Activated CD4-positive, alpha-beta T cell treated with anti-CD3 and anti-CD28 coated beads for 24 hours (primary cell): ENCODE measurements at places on chromosomes 7 and 10.

DNA sequence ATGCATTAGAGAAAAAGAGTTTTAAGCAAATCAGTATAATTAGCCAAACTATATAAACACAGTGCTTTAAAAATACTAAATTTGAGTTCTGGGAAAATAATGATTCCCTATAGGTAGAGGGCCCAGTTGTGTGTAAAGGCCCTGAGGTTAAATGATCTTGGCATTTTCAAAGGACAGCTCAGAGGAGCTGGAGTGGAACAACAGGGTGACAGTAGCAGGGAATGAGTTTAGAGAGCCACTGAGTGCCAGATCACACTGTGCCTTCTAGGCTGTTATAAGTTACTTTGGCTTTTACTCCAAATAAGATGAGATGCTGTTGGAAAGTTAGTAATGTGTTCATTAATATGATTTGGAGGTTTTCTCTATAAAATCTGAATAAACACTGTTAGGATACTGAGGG is 34.6 kb downstream of the VWDE start:
- no peak for DNase-seq

DNA sequence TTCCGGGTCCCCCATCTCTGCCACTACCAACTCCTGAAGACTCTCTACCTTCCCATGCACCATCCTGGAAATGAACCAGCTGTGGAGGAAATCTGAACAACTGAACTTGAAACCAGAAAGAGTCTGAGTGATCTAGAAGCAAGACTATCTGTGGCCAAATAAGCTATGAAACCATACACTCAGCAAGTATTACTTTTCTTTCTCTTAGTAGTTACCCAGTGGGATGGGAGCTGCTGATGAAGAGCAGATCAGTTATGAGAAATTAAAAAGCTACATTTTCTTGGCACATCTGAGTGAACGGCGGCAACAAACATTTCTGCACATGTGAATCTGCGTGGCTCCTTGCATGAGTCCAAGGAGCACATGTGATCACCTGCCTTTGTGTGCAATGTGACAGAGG is 31.6 kb upstream of the AGK start:
- DNase-seq = no peak

DNA sequence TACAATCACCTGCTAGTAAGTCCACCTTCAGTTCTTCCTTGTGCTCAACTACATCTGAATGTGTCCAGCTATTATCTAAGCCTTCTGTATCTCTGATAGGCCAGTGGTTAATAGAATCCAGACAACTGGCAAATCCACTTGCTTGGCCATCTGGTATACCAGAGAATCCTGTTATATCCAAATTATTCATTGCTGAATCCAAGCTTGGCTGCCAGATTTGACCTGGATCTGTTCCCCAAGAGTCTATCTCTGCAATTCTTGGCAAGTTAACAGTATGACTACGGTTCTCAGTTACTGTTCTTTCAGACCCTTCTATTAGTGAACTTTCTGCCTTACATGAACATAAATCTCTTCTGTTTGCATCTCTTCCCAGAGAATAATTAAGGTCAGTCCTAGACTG is 154.6 kb upstream of the TARP start:
- DNase-seq = no peak

GRCh38 chr7:115217373-115217772 is 295.5 kb downstream of the MDFIC start:
- DNase-seq = no peak

- DNase-seq = no peak
These were observed 71.3 kb downstream of the AP3M1 start for GRCh38 chr10:74079028-74079935.

DNA sequence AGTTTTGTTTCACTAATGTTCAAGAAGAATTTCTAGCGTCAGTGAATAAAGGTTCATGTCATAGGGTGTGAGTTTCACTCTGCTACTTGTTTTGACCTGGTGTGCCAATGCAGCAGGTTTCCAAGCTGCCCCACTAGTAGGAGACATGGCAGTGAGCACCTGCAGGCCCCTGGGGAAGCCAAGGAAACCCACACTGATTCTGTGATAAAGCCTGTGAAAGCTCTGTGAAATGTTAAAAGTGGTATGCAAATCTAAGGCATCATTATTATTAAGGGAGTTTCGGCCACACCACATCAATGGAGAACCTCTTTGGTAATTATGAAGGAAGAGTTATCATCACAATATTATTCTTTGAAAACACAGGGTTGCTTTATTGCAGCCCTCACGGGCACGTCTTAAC is 46.4 kb downstream of the ABCB5 start:
- no peak for DNase-seq

DNA sequence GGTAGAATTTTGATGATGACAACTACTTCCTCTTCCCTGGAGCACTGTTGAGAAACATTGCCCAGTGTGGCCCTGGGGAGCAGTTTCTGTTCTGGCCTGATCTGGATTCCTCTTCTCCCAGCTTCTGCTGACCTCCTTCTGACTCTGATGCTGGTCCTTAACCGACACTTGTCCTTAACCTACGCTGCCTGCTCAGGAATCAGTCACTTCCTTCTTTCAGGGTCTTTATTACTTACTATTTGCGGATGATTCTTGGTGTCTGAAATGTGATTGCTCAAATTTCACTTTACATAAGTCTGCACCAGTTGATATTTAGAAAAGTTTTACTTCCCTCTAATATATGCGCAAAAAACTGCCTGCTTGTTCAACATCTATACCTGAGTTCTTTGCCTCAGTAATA is 164.1 kb downstream of the PTEN start:
- DNase-seq = no peak

GRCh38 chr10:78953113-78953798 is 115.5 kb upstream of the ZMIZ1 start:
- no peak for DNase-seq

- DNase-seq = no peak
These were observed 57.8 kb upstream of the FZD1 start for GRCh38 chr7:91206361-91206960.

DNA sequence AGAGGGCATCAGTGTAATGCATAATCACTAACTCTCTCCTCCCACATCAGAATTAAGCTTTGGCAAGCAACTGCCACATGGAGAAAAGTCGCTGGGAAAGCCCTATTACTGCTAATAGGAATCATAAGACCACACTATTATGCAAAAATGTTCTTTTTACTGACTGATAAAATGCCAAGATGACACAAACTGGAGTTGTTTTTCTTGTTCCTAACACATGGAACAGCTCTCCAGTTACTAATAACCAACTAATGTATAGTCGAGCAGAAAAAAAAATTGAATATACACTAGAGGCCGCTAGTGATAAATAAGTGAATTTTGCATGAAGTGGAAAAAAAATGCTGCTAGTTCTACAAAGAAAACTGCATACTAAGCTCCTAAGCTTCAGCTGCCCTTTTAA is 165.6 kb downstream of the TPK1 start:
- DNase-seq = no peak

GRCh38 chr10:82969405-82969804 is 1094.4 kb downstream of the NRG3 start:
- DNase-seq = no peak

DNA sequence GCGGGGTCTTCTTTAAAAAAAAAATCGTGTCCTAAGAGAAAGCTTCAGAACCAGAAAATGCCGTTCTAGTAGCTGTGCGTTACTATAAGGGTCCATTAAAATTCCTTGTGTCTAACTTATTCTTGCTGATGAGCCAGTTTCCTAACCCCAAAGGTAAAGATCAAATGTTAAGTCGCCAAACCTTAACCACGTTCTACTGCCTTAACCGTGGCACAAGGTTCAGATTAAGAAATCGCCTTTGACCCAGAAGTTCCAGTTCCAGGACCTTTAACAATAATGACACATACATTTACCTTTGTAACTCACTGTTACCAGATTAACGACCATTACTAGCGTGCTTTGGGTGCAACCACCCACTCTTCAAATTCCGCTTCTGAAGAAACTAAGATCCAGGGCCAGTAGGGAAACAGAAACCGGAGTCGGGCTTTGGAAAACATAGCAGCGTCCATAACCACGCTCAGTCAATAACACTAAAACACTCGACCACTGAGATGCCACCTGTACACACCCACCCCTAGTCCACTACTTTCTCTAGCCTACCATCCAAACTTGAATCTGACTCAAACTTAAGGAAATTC is 620 bp downstream of the BET1 start:
- DNase-seq = no peak

GRCh38 chr7:142892951-142893350 is 7.4 kb upstream of the TRPV6 start:
- DNase-seq = no peak

- DNase-seq = no peak
These were observed 65.9 kb upstream of the CC2D2B start for GRCh38 chr10:95841661-95842498.

DNA sequence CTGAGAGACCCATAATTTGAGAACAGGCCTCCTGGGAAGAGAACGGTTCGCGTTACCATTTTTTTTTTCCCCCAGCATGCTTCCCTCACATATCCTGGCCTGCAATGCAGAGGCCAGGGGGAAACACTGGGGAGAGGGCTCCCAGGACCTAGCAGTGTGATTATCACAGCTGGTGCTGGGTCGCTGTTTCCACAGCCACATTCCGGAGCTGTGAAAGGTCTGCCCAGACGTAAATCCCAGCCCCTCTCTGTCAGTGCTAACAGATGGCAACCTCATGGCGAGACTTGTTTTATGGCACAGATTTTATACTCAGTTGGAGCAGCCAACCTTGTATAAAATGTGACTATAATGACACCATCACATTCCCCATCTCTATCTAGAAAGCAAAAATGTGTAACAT is 150.5 kb downstream of the PLXDC2 start:
- no peak for DNase-seq

DNA sequence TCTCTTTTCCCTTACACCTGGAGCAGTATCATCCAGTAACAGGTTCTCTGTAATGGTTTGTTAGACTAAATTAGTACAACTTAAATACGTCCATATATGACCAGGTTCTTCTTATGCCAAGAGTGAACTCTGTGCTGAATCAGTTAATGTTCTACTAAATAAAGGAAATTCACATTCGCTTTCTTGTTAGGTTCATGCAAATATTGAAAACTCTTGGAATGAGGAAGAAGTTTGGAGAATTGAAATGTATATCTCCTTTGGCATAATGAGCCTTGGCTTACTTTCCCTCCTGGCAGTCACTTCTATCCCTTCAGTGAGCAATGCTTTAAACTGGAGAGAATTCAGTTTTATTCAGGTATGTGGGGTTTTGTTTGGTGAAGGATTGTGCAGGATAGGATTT is 15.3 kb upstream of the CFAP69 start:
- DNase-seq = no peak

DNA sequence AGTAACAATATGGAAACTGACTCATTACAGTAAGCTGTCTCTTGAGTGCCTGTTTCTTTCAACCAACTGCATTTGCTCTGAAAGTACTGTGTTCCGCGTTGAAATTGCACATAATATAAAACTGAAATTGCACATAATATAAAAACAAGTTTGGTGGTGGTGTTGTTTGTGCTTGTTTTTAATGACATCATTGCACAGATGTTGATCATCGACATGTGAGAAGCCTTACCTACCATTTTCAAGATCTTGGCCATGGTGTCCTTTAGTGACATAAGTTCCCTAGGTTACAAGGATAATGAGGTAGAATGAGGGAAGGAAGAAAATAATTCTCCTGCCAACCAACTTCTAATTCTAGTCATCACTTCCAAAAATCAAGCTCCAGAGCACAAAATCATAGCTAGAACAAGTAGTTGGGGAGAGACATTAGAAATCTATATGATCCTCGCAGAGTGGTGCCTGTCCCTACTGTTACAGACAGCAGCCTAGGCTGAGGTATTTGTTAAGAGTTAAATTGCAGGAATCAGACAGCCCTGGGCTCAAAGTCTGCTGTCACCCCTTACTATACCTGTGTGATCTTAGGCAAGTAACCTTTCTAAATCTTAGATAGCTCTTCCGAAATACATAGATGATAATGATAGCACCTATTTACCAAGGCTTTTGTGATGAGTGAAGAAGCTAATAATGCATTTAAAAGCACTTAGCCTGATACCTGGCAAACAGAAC is 29.3 kb downstream of the DOCK4 start:
- DNase-seq = no peak

DNA sequence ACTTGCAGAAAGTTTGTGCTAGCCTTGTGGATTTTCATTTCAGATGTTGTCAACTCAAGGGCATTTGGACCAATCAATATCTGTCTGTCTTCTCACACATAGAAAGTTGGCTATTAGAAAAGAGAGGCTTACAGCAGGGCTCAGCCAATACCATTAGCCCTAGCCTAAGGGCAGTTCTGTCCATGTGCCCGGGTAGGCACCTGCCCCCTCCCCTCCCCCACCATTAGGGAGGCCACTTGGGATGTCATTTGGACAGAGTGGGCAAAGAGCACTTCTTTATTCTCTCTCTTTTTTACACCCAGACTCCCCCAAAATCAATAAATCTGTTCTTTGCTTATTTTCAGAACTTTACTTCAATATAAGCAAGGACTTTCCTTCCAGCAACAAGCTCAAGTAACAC is 188.5 kb upstream of the MKI67 start:
- DNase-seq = no peak

DNA sequence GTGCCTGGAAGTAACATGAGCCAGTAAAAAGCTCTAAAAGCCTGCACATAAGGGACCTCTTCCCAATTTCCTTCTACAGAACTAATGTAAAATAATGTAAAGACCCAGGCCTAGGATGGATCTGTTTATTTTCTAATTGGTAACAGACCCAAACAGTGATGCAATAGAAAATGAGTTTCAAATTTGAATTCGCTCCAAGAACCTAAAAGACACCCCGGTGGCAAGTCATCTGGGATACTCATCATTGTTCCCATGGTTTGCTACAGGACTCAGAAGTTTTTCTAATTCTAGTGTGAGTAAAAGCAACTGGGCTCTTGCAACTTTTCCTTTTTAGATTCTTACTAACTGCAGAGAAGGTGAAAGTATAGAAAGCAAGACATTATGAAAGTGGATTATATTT is 271.3 kb upstream of the CACNA2D1 start:
- DNase-seq = no peak

DNA sequence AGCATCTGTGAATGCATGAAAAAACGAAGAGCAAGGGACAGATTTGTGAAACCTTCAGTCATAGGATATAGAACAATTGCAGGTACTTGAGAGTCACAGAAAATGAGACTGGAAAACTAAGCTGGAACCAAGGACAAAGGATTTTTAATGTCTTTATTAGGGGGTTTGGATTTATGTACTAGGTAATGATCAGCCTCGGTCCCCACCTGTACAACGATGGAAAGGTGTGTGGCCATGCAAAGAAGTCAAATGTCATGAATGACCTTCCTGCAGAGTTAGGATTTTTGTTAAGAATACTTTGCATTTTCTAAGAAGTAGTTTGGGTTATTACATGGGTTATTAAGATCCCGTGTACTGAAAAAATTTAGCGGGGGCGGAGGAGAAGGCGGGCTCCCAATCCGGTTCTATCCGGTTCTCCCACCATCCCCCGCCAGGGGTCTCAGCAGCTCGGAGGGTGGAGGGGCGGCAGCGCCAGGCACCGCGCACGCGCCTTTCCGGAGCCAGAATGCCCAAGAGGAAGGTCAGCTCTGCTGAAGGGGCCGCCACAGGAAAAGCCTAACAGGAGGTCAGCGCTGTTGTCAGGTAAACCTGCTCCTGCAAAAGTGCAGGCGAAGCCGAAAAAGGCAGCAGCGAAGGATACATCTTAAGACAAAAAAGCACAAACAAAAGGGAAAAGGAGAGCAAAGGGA is 327.5 kb upstream of the PLXDC2 start:
- DNase-seq = no peak

- no peak for DNase-seq
These were observed 1.3 kb downstream of the UBE2H start for GRCh38 chr7:129951226-129952085.
